Coronary artery (tissue), 2 donors: ENCODE measurements at places on chromosomes 11 and 22.

GRCh38 chr22:34427436-34427835, 507.2 kb upstream of the LARGE1 start:
- no peak for DNase-seq

GRCh38 chr11:72441752-72442207, 7.4 kb upstream of the CLPB start:
- no peak for DNase-seq

GRCh38 chr11:94586546-94586945, 19.4 kb downstream of the PIWIL4 start:
- DNase-seq = no peak

- no peak for DNase-seq
Observed at GRCh38 chr11:31932879-31933278, 121.8 kb upstream of the PAX6 start.

GRCh38 chr11:3073029-3073435, 15.8 kb upstream of the CARS1 start:
- no peak for DNase-seq

DNA sequence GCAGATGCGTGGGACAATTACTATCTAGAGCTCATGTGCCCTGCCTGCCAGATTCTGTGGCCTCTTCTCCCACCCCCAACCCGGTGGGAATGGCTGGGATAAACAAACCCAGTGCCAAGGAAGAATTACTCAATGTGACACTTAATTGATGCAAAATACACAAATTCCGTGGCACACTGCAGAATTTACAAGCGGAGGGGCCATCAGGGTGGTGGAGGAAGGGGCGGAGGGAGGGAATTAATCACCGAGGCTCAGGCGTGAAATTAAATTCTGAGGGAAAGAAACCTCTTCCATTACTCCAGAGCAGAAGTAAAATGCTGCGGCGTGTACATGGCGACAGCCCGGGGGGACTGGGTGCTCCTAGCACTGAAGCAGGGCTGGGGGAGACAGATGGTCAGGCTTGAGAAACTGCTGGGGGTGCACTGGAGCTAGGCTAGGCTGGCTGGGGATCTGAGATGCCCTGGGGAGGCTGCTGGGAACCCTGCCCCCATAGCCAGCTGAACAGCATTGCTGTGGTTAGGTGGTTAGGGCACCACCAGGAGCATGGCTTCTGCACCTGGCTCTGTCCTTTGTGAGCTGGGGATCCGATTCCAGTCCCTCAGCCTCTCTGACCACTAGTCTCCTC, 200.6 kb downstream of the CEP164 start:
- DNase-seq = no peak
